ENCODE measurements at places on chromosomes 16 and 17. TPM values are rescaled to one million over a fixed set of nuclear protein-coding genes. Genes with fewer than 3 reads are reported as not detected.

CCL16 gene
- not detected for total RNA-seq

LDHD gene
- total RNA-seq: 0.18 TPM

C16orf46 gene
- total RNA-seq: 0.90 TPM

CCNF gene
- total RNA-seq: 2.2 TPM

TMIGD1 gene
- not detected for total RNA-seq

DHX58 gene
- total RNA-seq: 24.3 TPM

GPRC5C gene
- 24.4 TPM for total RNA-seq

SSTR5 gene
- not detected for total RNA-seq

CA5A gene
- not detected for total RNA-seq
